Stimulated activated naive CD8-positive, alpha-beta T cell treated with anti-CD3 and anti-CD28 coated beads, Interleukin-15, amount 100 ng/mL, for 72 hours (primary cell): ENCODE measurements at places on chromosomes 6 and 20.

- DNase-seq: no peak
Measured at GRCh38 chr6:166754218-166755030, 127.4 kb upstream of the RPS6KA2 start.

- peak; percentile 21 for DNase-seq
Measured at GRCh38 chr20:37651932-37652331, 41.9 kb upstream of the CTNNBL1 start.

- DNase-seq: no peak
Measured at GRCh38 chr6:152176268-152176667, 368.8 kb downstream of the ESR1 start.

- DNase-seq: no peak
Measured at GRCh38 chr6:108119769-108120141, 45.2 kb upstream of the OSTM1 start.

- DNase-seq: no peak
Measured at GRCh38 chr6:57089265-57089664, 723 bp upstream of the ZNF451 start.

DNA sequence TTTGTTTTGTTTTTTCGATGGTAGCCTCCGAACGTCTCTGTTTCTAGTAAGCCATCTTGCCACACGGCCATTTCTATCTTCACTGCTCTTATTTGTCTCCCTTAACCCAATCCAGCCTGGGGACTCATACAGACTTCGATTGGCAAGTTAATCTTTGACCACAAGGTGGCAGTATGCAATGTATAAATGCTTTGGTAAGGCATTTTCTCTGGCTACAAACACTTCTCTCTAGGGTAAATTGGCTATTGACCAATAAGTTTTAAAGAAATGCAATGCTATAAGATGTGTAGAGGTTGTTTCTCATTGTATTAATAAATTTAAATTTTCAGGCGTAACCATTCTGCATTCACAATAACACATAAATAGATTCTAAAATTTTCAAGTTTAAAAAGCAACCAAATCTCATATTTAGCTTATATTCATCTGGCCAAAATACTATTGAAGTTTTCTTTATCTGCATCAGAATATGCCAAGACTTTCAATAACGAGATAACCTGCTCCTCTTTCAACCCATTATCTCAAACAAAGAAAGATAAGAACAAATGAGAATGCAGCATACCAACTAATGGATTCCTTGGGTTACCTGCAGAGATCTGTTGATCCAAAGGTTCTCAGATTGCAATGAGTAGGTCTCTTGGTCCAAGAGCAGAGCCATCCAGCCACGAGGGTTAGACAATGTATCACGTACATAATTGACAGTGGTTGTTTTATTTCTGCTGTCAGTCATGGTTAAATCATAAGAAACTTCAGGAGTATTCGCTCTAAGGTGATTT, 231.9 kb downstream of the PKHD1 start:
- peak; percentile 17 for DNase-seq

DNA sequence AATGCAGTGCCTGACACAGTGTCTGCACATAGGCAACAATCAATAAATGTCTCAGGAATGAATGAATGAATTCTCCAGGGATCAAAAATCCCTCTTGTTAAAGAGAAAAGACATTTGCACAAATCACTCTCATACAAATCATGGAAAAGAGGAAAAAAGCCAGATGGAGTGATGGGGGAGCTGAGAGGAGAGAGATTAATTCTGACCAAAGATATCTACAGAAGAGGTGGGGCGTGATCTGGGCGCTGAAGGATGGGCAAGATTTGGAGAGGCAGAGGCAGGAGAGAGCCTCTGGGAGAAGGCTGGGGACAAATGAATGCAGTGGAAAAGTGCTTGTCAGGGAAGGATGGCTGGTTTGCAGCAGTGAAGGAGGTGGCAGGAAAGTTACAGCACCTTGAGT, 142.9 kb upstream of the BACH2 start:
- DNase-seq: no peak

DNA sequence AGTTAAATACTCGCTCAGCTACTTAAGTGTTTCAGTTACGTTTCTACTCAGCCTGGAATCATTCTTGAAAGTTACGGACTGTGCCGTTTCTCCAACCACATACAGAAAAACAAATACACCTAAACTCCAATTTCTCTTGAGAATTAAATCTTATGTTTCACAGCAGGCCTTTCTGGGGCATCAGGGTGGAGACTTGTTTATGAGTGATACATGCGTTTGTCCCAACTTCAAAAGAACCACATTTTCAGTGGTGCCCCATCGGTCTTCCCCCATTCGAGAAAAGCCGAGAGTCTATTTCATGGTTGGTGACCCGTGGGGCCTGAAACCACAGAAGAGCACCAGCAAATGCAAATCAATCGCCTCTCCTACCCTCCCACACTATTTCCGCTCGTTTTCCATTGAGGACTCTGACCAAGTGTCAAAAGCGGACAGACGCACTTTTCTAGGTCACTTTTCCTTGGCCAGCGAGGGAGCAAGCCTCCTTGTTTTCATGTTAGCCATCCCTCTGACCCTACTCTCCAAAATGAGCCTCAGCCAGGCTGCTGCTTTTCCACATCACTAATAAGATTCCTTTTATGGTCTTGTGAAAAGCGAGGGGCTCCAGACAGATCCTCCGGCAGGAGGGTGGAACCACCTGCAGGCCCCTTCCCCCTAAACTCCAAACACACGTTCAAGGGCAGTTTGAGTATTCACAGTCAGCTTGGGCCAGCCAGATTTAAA, 3.1 kb downstream of the JAG1 start:
- DNase-seq: no peak

DNA sequence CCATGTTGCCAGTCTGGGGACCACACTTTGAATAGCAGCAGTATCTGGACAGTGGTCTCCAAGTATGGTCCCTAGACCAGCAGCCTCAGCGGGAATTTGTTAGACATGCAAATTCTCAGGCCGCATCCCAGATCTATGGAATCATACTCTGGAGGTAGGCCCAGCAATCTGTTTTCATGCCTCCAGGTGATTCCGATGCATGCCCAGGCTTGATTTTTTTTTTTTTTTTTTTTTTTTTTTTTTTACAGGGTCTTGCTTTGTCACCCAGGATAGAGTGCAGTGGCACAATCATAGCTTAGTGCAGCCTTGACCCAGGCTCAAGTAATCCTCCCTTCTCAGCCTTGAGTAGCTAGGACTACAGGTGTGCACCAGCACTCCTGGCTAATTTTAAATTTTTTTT, 682 bp upstream of the SLA2 start:
- no peak for DNase-seq

DNA sequence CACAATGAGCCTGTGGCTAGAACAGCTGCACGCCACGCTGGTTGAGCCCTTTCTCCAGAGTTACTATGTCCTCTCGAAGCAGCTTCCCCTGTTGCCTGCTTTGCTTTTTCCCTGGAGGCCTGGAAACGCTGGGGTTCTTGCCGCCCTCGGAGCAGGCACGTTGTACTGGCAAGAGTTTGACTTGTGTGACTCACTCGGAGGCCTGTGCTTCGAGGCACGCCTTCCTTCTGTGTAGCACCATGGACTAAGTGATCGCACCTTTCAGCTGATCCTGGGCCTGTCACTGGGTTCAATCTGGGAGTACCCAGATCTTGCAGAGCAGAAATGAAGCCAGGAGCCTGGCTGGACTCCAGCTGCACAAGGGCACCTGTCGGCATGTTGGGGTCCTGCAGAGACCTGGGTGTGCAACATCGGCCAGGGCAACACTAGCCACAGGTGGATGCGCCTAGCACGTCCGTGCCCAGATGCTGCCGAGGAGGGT, 5.2 kb downstream of the INSM1 start:
- DNase-seq: no peak

GRCh38 chr6:156849806-156850205, 72.6 kb downstream of the ARID1B start:
- no peak for DNase-seq

DNA sequence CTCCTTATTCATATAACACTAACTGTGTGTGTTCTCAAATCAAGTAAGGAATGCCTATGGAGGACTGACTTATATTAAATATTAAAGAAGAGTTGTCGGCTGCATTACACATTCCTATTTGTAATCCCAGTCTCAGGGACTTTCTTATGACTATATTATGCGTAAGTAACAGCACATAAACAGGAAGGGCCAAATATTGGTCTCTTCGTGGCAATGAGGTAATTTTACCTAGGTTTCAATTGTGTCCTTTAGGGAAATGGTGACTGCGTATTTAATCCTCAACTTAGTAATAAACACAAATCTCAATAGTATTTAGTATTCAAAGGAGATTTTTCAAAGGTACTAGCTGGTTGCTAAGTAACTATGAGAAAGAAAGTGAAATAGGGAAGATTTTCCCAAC, 22.8 kb upstream of the EPM2A start:
- DNase-seq: no peak

GRCh38 chr6:135904666-135905065, 53.2 kb downstream of the PDE7B start:
- DNase-seq: no peak

GRCh38 chr20:61114493-61115175, 137.4 kb upstream of the CDH4 start:
- no peak for DNase-seq

GRCh38 chr6:109874621-109875020, 103.5 kb upstream of the GPR6 start:
- no peak for DNase-seq

DNA sequence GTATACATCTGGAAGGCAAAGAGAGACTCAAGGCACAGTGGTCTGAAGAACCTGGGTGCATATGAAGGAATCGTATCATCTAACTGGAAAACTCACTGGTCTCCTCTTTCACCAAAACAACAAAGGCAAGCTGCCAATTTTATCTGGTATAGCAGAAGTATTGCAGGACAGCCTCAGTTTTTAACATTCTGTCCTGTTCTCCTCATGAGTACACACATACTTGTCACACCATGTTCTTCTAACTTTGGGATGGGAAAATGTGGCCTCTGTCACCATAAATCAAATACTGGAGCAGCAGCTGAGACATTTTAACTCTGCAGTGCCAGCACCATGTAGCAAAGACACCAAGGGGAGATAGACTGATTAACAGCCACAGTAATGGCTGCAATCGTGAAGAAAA, 199.1 kb upstream of the CNR1 start:
- DNase-seq: no peak

GRCh38 chr6:75481936-75482593, 11.5 kb downstream of the FILIP1 start:
- no peak for DNase-seq

DNA sequence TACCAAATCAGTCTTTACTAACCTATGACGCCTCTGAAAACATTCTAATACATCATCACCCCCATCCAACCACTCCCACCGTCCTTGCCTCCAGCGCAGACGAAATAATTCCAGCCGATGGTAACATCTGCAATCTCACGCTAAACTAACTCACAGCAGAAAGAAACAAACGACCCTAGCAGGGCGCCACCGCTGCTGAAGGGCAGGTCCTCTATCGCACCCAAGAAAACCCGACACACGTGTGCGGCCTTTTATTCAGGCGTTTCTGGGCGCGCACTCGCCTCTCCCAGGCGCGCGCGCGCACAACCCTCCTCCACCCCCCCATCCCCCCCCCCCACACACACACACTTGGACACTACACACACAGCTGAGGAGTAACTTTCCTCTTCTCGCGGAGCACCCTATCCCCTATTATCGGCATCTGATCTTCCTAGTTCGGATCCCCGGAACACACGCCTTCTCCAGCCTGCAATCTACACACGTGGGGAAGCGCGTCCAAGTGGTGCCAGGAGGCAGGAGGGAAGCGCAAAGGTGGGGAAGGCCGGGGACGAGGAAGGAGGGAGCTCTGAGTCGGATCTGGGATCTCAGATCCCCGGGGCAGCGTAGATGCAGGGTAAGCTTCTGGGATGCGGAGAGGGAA, 1.4 kb downstream of the GFOD1 start:
- peak; percentile 15 for DNase-seq

GRCh38 chr6:24907919-24908649, 27.7 kb downstream of the RIPOR2 start:
- no peak for DNase-seq

DNA sequence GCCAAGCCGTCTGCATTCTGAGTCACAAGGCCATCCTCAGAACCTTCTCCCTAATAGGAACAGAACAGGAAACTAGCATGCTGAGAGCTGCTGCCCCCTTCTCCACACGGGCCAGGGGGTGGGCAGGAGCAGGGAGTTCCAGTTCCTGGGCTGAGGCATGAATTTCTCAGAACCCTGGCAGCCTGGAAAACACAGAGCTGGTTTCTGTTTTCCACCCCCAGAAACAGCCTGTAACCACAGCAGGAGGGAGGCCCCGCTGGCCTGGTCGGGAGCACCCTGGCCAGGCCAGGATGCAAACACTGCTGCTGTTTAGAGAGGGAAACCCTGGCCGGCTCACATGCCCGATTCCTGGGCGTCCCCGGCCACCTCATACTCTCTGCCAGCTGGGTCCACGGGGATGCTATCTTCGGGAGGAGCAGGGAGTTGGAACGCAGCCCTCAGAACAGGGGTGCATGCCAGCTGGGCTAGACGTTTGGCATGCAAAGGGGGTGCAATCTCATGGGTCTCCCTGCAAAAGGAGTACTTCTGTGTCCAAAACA, 130.1 kb downstream of the NFATC2 start:
- no peak for DNase-seq

DNA sequence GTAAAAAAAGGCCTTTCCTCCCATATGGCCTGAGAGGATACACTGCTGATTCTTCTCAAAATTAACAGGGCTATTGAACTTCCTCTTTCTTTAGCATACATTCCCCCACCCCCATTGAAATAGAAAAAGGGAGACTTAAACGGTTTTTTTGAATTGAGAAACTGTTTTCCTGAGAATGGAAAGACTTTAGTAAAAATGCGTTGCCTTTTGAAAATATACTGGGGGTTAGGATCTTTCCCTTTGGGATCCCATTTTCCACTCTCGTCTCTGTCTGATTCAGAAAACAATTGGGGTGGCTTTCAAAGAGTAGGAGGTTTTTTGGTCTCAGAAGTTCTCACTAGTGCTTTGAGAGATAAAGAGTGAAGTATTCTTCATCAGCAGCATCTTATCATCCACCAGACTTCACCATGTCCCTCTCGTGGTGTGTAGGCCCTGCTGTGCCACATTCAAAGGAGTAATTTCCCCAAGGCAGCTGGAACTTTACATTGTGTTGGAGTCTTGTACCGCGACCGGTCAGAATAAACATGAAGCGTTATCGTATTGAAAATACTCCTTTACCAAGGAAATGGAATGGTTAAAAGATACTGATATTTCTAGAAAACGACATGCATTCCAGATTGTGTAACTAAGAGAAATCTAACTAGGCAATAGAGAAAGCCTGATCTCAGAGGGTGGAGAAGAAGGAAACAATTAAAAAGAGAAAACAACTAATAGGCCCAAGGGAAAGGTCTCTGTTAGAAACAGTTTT, 10.6 kb downstream of the MYB start:
- no peak for DNase-seq

- peak; percentile 69 for DNase-seq
Measured at GRCh38 chr6:37819802-37820717, 533 bp downstream of the ZFAND3 start.
